ENCODE measurements at places on chromosomes 11 and 22.

GRCh38 chr22:20852076-20852475, 6.5 kb downstream of the PI4KA start:
- DNase-seq = no peak

- DNase-seq = no peak
Measured at GRCh38 chr22:47449508-47450270, 687.2 kb downstream of the TBC1D22A start.

DNA sequence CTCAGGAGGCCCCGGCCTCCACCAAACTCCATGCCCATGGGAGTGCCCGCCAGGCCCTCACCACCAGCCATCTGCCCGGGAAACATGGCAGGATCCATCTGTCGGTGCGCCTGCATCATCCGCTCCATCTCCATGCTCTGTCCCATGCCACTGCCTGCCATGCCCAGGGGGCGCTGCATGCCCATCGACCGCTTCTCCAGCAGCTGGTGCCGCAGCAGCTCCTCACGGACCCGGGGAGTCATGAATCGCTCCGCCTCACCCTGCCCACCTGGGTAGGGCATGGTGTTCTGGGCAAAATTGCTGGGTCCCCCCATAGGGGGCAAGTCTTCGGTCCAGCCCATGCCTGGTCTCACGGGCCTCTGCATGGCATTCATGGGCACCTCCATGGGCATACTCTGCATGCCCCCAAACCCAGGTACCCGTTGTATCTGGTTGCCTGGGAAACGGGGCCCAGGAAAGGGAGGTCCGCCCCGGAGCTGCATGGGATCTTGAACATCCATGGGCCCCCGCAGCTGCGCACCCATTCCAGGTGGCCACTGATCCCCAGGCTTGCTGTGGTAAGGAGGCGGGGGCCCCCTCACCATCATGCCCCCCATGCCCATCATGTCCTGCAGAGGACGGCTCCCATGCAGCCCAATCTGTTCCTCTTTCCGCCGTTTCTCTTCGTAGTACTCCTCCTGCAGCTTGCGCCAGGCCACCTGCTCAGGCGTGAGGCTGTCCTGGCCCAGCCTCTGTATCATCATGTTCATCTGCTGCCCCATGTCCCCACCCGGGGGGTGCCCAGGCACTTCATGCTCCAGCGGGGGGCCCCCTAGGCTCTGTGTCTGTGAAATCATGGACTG, 18.0 kb downstream of the CXCR5 start:
- no peak for DNase-seq

GRCh38 chr11:26186389-26186788, 145.5 kb upstream of the ANO3 start:
- DNase-seq = no peak

DNA sequence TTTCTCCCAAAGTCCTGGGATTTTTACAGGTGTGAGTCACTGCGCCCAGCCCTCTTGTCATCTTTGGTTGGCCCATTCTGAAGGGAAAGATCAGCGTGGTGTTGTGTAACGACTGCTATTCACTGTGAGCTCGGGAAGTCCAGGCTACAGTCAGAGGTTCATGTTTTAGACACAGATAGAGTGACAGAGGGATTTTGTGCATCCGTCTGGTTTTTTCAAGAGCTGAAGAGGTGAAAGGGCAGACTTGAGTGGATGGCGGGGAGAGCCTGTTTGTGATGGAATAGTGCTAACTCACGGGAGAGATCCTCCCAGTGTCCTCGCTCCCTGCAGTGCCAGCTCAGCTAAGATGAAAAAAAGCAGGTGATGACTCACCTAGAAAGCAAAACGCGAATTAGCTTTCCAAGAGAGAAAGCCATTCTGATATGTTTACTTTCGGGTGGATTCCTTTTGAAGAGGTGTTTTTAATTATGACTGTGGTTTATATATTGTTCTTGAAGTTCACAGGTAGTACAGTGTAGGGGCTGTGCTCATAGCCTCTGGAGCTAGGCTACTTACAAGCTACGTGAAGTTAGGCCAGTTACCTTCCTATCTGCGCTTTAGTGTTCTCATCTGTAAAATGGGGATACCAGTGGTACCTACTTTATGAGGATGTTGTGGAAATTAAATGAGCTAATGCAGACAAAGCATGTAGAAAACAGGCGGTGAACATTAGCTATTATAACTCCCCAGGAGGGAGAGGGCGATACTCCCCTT, 67.2 kb downstream of the C11orf91 start:
- DNase-seq = no peak

GRCh38 chr11:8712506-8712905, 29.9 kb downstream of the RPL27A start:
- no peak for DNase-seq
